Endothelial cell (in vitro differentiated cells): ENCODE measurements at places on chromosomes 4 and X.

DNA sequence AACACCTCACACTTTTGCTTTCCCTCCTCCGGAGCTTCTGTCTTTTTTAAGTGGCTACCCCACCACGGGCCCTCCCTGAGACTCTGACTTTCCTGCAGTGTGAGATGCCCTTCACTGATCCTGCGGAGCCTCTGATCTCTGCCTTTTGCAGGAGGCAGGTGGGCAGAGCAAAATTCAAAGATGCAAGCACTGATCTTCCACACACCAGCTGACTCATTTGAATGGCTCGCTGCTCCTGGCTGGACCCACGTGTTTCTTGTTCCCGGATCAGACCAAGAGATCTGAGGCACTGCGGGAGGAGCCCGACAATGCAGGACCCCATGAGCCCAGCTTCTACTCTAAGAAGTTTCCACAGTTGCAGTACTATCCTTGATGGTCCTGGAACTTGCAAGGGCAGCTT is 1607.9 kb upstream of the TENM3 start:
- H3K4me1 ChIP-seq = peaks cover 3% of the 10 kb centered on the region
- DNase-seq = no peak
- H3K27me3 ChIP-seq = no peaks in the 10 kb centered on the region

DNA sequence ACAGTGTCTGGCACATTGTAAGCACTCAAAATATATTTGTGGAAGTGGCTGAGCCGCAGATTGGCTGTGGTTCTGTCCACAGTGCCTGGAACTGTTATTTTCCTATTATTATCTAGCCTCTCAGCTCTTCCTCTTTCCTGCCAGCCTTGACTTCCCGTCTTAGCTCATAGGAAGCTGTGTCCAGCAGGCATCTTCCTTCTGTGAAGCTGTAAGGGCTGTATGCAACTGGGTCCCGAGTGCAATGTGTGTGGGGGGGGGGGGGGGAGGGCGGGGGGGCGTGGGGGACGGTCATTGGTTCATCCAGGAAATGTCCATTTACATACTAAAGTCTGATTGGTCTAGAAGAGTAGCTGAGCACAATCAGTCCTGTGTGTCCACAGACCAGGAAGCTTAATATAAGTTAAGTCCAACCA is 210.7 kb downstream of the PDGFRA start:
- H3K27me3 ChIP-seq = peaks cover 1% of the 10 kb centered on the region
- H3K36me3 ChIP-seq = no peaks in the 10 kb centered on the region
- H3K27ac ChIP-seq = no peak overlapping the region

GRCh38 chrX:40933132-40933705 is 152.0 kb upstream of the USP9X start:
- peak overlapping the region; percentile 32 for H3K27ac ChIP-seq
- H3K4me1 ChIP-seq = peaks cover 6% of the 10 kb centered on the region
- no peak for DNase-seq
- H3K4me3 ChIP-seq = no peak overlapping the region
- H3K27me3 ChIP-seq = peaks cover 1% of the 10 kb centered on the region

- peaks cover 7% of the 10 kb centered on the region for H3K36me3 ChIP-seq
- peaks cover 4% of the 10 kb centered on the region for H3K27me3 ChIP-seq
- H3K4me1 ChIP-seq = peaks cover 23% of the 10 kb centered on the region
- peak overlapping the region; percentile 100 for H3K4me3 ChIP-seq
- DNase-seq = peak; percentile 58
Observed at GRCh38 chr4:39698424-39699009, 581 bp downstream of the UBE2K start.

DNA sequence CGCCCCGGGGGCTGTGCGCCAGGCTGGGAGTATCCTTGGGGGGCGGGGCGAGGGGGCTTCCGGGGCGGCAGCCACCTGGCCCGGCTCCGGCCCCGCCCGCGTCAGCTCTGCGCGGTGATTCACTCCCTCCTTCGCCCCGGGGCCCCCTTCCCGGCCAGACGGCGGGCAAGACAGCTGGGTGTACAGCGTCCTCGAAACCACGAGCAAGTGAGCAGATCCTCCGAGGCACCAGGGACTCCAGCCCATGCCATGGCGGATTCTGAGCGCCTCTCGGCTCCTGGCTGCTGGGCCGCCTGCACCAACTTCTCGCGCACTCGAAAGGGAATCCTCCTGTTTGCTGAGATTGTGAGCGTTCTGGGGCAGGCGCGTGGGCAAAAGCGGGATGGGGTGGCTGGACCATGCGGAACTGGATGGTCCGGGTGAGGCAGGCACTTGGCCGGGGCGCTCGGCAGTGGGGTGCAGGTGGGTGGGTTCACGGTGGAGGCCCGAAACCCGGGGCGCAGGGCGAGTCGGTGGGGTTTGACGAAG is at the start of gene PLP2:
Gene PLP2, plus strand, starts transcription at position 147 of the 528 bp plus-strand sequence. Its CDS starts 103 bp downstream, at position 250.
- no peak within 1 kb of the TSS for H3K27ac ChIP-seq
- H3K36me3 ChIP-seq = peaks cover 16% of the 10 kb centered on the region
- no peak for DNase-seq
- peaks cover 5% of the 10 kb centered on the region for H3K27me3 ChIP-seq
- peak within 1 kb of the TSS; percentile 69 for H3K4me3 ChIP-seq
- H3K4me1 ChIP-seq = peaks cover 7% of the 10 kb centered on the region

DNA sequence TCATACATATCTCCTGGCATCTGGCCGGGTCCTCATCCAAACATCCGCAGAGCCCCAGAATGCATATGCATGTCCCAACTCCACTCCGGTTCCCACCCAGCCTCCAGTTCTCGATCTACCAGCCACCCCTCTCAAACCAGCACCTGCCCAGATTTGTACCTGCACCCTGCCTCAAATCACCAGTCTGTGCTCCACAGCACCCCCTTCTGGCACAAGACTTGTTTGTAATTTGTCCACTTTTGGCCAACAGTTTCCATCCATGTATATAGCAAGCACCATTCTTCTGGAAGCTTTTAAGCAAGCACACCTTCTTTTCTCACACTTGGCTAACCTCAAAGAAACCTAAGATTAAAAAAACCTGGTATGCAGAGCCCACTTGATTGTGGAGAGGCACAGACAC is 644.1 kb downstream of the MID1IP1 start:
- H3K27me3 ChIP-seq = peaks cover 6% of the 10 kb centered on the region
- no peak overlapping the region for H3K27ac ChIP-seq
- H3K4me3 ChIP-seq = no peak overlapping the region
- H3K4me1 ChIP-seq = peaks cover 2% of the 10 kb centered on the region
- peak; percentile 19 for DNase-seq

- no peak for DNase-seq
- no peaks in the 10 kb centered on the region for H3K36me3 ChIP-seq
- H3K27ac ChIP-seq = no peak overlapping the region
- no peaks in the 10 kb centered on the region for H3K27me3 ChIP-seq
Observed at GRCh38 chr4:105106426-105106825, 40.2 kb upstream of the TET2 start.

DNA sequence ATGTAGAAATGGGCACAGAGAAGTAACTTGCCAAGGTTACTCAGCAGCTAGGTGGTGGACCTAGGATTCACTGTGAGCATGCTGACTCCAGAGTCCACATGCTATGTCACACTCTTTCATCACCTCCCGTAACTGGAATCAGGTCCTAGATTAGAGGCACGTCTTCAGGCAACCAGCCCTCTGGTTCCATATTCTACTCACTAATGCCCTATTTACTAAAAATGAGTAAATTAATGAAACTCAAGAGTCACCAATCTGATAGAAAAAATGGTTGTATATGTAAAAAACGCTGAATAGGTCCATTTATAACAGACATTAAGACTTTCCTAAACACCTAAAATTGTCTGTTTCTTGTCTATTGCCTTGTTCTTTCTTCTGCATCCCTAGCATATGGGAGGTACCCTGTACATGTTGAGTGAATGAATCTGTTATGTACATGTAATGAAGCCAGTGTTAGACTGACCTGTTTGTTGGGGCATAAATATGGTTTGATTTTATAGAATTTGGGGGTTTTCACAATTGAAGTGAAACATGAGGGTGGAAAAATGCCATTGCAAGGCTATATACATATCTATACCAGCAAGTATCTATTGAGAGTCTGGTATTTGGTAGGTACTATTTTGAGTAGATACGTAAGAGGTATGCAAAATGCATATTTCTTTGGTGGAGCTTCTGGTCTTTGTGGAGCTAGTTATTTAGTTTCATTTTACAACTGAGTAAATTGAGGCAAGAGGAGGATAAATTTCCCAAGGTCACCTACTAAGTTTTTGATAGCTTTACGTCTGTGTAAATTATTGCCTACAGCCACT is 7.5 kb upstream of the RUFY3 start:
- peak overlapping the region; percentile 38 for H3K4me3 ChIP-seq
- peaks cover 13% of the 10 kb centered on the region for H3K4me1 ChIP-seq
- H3K27me3 ChIP-seq = no peaks in the 10 kb centered on the region
- DNase-seq = no peak
- no peak overlapping the region for H3K27ac ChIP-seq

DNA sequence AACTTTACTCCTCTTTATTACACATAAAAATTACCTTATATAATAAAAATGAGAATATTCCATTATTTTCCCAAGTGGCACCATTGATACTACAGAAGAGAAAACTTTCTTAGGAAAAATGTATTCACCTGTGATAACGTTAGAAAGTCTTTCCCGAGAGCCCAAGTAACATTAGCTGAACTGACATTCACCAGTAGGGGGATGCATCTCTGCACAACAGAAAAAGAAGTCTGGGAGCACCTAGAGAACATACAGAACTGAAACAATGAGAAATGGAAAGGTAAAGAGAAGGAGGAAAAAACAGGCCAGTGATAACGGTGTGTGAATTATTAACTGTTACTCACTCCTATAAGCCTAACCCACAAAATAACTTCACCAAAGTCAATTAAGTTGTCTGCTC is 423.3 kb downstream of the CENPC start:
- peaks cover 6% of the 10 kb centered on the region for H3K4me1 ChIP-seq
- no peaks in the 10 kb centered on the region for H3K27me3 ChIP-seq
- no peaks in the 10 kb centered on the region for H3K36me3 ChIP-seq
- H3K4me3 ChIP-seq = no peak overlapping the region

DNA sequence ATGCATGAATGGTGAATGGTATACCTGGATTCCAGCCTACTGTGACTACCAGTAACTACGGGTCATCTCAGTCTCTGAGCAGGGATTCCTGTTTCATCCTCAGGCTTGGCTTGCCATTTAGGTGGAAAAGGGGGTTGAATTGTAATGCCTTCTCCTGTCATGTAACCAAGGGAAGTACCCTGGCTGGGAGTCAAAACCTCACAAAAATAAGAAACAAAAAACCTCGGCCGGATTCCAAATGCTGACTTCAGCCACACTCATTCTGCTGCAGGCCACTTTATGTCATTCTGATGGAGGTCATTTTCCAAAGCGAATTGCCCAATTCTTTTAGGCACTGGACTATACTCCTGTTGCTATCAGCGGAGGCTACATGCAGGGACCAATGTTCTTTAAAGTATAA is 324.7 kb downstream of the LDB2 start:
- H3K27me3 ChIP-seq = peaks cover 2% of the 10 kb centered on the region
- DNase-seq = no peak
- no peaks in the 10 kb centered on the region for H3K4me1 ChIP-seq
- H3K36me3 ChIP-seq = peaks cover 31% of the 10 kb centered on the region
- H3K27ac ChIP-seq = no peak overlapping the region
- H3K4me3 ChIP-seq = no peak overlapping the region

DNA sequence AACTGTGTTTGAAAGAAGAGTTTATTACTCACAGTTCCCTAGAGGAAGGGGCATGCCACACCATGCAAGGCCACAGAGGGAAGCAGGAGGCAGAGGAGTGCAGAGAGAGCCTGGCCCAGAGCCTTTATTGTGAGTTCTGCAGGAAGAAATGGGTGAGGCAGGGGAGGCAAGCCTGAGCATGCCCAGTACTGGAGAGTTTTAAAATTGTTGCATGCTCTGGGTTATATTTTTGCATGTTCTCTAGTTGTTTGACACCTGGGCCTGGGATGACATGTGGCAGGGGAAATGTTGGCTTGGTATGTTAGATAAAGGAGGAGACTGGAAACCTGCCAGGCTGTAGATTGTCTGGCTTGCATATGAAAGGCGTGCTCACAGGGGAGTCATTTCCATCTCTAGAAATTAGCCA is 19.7 kb upstream of the CRMP1 start:
- H3K4me3 ChIP-seq = no peak overlapping the region
- H3K27me3 ChIP-seq = peaks cover 4% of the 10 kb centered on the region
- H3K27ac ChIP-seq = no peak overlapping the region
- no peak for DNase-seq
- peaks cover 3% of the 10 kb centered on the region for H3K36me3 ChIP-seq
- peaks cover 21% of the 10 kb centered on the region for H3K4me1 ChIP-seq

DNA sequence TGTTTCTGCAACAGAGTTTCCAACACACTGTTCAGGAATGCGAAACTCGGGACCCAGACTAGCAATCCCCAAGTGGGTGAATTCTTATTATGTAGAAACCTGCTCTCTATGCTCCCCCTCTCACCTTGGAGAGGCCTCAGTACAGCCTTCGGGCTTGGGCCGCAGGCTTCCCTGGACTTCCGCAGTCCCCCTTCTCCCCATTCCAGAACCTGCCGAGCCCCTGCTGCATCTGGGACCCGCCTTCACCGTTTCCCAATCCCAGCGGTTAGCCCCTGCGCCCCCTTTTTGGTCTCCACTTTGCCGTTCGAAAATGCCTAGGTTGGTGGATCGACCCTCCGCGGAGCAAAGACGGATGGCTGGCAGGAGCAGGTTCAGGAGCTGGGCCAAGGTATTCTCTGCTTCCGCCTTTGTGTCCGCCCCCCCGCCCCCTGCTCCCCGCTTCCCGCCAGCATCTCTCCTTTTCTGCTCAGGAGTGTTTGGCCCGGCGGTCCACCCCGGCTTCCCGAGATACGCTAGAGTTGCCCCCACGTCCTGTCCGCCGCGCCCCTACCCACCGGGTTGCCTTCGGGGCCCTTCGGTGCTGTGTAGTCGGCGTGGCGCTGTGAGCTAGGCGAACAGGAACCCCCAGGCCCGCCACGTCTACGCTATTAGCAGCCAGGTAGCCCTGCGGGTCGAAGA is 11.5 kb downstream of the HAND2 start:
- no peak overlapping the region for H3K27ac ChIP-seq
- H3K27me3 ChIP-seq = peaks cover 54% of the 10 kb centered on the region
- H3K36me3 ChIP-seq = no peaks in the 10 kb centered on the region
- peaks cover 38% of the 10 kb centered on the region for H3K4me1 ChIP-seq
- no peak for DNase-seq

DNA sequence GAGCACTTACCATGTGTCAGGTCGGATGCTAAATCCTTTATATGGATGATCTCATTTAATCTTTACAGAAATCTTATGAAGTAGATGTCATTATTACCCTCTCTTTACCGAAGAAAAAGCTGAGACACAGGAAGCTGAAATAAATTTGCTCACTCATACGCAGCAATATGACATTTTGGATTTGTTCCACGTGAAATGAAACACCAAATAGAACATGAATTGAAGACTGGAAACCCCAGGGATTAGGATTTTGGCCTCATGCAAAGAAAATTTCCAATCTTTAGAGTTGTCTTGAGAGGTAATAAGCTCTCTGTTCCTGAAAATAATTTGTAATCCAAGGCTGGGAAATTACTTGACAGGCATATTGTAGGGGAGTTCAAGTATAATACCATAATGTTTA is 354.4 kb upstream of the CLNK start:
- H3K36me3 ChIP-seq = no peaks in the 10 kb centered on the region
- H3K27ac ChIP-seq = no peak overlapping the region
- H3K4me1 ChIP-seq = no peaks in the 10 kb centered on the region
- no peak for DNase-seq
- peaks cover 1% of the 10 kb centered on the region for H3K27me3 ChIP-seq
